ENCODE measurements at places on chromosomes 11 and 22. TPM values are rescaled to one million over a fixed set of nuclear protein-coding genes. Genes with fewer than 3 reads are reported as not detected.

The TMEM132A gene
- 5.9 TPM for total RNA-seq

The HARBI1 gene
- total RNA-seq, result 3.1 TPM

The DMC1 gene
- total RNA-seq, result 0.20 TPM

The ZBTB44 gene
- total RNA-seq, result 57.3 TPM

The NLRP6 gene
- 0.32 TPM for total RNA-seq

The LMO1 gene
- total RNA-seq, result 2.6 TPM

The MGAT3 gene
- 6.3 TPM for total RNA-seq

The MMP8 gene
- not detected for total RNA-seq

The HBG2 gene
- total RNA-seq, result not detected

The OR51E2 gene
- total RNA-seq, result not detected

The GPHA2 gene
- total RNA-seq, result not detected

The YPEL1 gene
- total RNA-seq, result 3.2 TPM

The FAT3 gene
- total RNA-seq, result 0.47 TPM

The MYO18B gene
- 138 TPM for total RNA-seq

The CATSPERZ gene
- not detected for total RNA-seq

The RAB38 gene
- 0.94 TPM for total RNA-seq

The VSIG10L2 gene
- total RNA-seq, result not detected

The CRYBB1 gene
- 0.64 TPM for total RNA-seq

The GGTLC2 gene
- total RNA-seq, result not detected

The OR51I1 gene
- total RNA-seq, result not detected

The MIAT gene
- 1.9 TPM for total RNA-seq

The MMP13 gene
- total RNA-seq, result not detected

The HSPB2 gene
- total RNA-seq, result 37.0 TPM

The ANGPTL5 gene
- total RNA-seq, result 0.77 TPM

The CTTN gene
- 169 TPM for total RNA-seq

The NRGN gene
- 4.1 TPM for total RNA-seq

The SERHL2 gene
- total RNA-seq, result 1.6 TPM

The APOL1 gene
- 17.6 TPM for total RNA-seq

The SELENOM gene
- 32.9 TPM for total RNA-seq

The SYT13 gene
- total RNA-seq, result 6.9 TPM

The OR52E8 gene
- total RNA-seq, result not detected

The KRTAP5-1 gene
- not detected for total RNA-seq

The RRP7A gene
- total RNA-seq, result 16.0 TPM
